ENCODE measurements at places on chromosomes 6 and 20. TPM values are rescaled to one million over a fixed set of nuclear protein-coding genes. Genes with fewer than 3 reads are reported as not detected.

Gene ENTPD6
- 75.6 TPM for total RNA-seq

GRCh38 chr6:4256969-4257368 lies 121.6 kb upstream of the ECI2 start:
- H3K4me1 ChIP-seq: peaks cover 10% of the 10 kb centered on the region
- no peaks in the 10 kb centered on the region for H3K27me3 ChIP-seq
- H3K4me3 ChIP-seq: no peak overlapping the region
- no peaks in the 10 kb centered on the region for H3K36me3 ChIP-seq
- no peak for DNase-seq
- no peak overlapping the region for H3K27ac ChIP-seq

GRCh38 chr20:13261460-13262301 lies 40.6 kb downstream of the ISM1 start:
- H3K4me3 ChIP-seq: no peak overlapping the region
- H3K27ac ChIP-seq: no peak overlapping the region
- no peak for DNase-seq
- H3K27me3 ChIP-seq: no peaks in the 10 kb centered on the region

GRCh38 chr6:75098709-75099108 lies 107.1 kb downstream of the COL12A1 start:
- H3K27me3 ChIP-seq: no peaks in the 10 kb centered on the region
- DNase-seq: no peak
- H3K4me1 ChIP-seq: peaks cover 3% of the 10 kb centered on the region
- H3K4me3 ChIP-seq: no peak overlapping the region
- no peak overlapping the region for H3K27ac ChIP-seq

DNA sequence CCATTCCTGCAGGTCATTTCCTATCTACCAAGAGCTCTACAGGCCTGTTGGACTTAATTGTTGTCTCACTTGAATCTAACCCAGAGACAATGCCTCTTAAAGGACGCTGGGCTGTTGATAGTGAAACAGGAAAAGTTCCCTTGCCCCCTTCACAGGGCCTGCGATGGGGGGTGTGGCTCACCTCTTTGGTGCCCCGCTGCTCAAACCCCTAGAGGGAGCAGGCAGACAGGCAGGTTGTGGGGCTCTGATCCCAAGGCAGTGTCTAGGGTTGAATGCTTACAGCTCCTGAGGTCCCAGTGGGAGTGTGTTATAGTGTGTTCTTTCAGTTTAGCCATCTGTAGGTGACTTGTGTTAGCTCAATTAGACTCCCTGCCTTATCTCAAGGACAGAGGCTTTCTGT lies 68.0 kb downstream of the OTOR start:
- no peaks in the 10 kb centered on the region for H3K27me3 ChIP-seq
- H3K4me1 ChIP-seq: no peaks in the 10 kb centered on the region

- H3K4me3 ChIP-seq: no peak overlapping the region
- no peaks in the 10 kb centered on the region for H3K4me1 ChIP-seq
- no peak for DNase-seq
- peaks cover 11% of the 10 kb centered on the region for H3K27me3 ChIP-seq
These were observed 11.1 kb upstream of the ELOVL2 start for GRCh38 chr6:11055127-11055627.

GRCh38 chr6:3251462-3252314 lies 7.1 kb upstream of the PSMG4 start:
- no peak overlapping the region for H3K27ac ChIP-seq
- DNase-seq: peak; percentile 89
- no peak overlapping the region for H3K4me3 ChIP-seq
- H3K4me1 ChIP-seq: peaks cover 10% of the 10 kb centered on the region
